H4 (cell line): ENCODE measurements at places on chromosomes 2 and 18. TPM values are rescaled to one million over a fixed set of nuclear protein-coding genes. Genes with fewer than 3 reads are reported as not detected.

DNA sequence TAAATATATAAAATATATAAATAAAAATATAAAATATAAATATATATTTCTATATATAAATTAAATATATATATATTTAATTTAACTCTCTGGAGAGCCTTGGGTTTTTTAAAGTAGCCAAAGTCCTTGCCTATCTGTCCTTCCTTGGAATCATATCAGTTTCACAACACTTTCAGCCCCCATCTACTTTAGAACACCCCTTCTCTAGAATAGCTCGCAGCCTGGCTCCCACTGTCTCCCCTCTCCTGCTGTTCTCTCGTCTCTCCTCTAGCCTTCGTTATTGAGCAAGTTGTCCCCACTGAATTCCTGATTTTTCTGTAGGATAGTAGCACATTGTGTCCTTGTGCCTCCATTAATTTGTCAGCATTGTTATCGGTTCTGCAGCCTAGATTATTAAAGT, 677.0 kb downstream of the RNF144A start:
- DNase-seq: no peak

DNA sequence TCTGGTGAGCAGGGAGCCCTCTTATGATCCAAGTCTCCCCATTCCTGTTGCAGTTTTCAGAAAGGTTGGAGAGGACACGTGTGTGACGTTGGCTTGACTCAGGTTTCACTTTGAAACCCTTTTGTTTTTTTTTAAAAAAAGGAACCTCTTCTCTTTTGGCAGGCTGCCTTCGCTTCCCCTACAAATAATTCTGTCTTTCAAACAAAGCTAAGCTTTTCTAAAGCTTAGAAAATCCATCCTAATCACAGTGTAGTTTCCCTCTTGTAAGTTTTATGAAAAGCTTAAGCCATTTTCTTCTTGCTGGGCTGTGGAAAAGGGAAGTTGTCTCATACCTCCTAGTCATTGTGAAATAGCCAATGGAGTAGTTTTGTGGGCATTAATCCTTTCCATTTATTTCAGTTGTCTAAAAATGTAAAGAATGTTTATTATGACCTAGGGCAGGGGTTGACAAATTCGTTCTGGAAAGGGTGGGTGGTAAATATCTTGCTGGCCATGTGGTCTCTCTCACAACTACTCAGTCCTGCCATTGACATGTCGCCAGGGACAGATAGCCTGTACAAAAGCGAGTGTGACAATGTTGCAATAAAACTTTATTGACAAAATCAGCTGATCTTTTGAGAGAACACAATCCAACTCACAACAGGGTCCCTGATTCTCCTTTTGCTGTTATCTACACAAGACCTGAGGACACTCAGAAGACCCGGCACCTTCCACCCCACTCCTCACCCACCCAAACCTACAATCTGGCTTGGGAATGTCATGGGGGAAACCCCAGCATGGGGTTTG, 878.8 kb downstream of the RNF144A start:
- DNase-seq: no peak

- DNase-seq: no peak
Measured at GRCh38 chr2:213766062-213766461, 481.8 kb downstream of the SPAG16 start.

GRCh38 chr2:219614076-219614860, 13.2 kb upstream of the SLC4A3 start:
- no peak for DNase-seq

DNA sequence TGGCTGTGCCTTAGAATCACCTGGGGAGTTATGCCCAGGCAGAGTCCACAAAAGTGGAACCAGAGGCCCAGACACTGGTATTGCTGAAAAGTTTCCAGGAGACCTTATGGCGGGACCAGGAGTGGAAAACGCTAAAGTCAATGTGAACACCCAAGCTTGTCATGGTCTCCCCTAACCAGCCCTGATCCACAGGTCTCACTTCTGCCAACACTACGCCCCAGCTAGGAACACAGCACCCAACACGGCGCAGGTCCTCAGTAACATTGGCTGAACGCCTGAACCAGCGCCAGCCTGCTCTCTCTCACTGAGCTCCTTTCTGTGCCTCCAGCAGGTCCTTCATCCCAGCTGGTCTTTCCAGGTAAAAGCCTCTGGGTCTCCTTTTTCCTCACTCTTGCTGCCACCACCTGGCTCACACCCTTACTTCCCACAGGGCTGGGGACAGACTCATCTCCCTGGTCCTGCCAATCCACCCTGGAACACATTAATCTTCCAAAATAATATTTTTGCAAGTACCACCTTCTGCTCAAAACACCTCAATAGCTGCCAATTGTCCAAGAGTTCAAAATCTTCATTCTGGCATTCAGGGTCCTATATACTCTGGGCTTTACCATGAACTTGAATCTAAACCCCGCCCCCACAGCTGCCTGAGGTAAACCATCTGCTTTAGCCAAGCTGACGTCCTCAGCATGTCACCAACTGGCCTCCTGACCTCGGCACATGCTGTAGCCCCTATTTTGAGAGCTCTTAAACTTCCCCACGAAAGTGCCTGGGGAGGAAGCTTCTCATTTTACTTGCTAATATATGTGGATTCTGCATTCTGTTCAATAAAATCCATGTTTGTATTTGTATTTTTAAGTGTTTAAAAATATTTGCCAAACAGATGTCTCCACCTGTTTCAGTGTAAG, 34.6 kb downstream of the ADCY3 start:
- no peak for DNase-seq

DNA sequence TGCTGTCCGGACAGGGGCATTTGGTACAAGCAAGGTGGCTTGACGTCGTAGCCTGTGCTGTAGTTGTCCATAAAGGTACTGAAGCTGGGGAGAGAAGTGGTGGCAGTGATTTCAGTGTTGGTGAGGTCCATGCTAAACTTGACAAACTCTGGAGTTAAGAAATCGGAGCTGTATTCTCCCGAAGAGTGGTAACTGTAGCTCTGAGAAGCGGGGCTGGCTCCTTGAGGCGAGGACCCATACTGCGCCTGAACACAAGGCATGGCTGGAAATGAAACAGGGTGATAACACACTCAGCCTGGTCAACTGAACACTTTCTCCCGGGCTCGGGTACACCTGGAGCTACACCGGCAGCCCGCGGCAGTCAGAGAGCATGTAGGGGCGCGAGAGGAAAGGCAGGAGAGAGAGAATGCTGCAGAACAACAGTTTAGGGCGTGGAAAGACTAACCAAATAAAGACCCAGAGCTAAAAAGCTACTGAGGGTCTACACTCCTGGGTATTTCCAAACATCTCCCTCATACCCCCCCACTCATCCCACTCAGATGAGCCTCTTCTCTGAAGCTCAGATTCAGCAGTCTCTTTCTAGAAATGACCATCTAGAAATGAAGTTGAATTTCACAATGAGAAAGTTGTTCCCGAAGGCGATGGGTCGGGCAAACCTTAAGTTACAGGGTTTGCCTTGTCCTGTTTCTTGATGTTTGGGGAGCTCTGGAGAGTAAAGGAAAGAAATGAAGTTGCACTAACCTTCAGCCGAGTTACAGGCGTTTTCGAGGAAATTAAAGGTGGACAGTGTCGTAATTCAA, 2.4 kb downstream of the NR4A2 start:
- DNase-seq: no peak

- DNase-seq: no peak
Measured at GRCh38 chr2:95353055-95353575, 49.4 kb upstream of the FAHD2A start.

DNA sequence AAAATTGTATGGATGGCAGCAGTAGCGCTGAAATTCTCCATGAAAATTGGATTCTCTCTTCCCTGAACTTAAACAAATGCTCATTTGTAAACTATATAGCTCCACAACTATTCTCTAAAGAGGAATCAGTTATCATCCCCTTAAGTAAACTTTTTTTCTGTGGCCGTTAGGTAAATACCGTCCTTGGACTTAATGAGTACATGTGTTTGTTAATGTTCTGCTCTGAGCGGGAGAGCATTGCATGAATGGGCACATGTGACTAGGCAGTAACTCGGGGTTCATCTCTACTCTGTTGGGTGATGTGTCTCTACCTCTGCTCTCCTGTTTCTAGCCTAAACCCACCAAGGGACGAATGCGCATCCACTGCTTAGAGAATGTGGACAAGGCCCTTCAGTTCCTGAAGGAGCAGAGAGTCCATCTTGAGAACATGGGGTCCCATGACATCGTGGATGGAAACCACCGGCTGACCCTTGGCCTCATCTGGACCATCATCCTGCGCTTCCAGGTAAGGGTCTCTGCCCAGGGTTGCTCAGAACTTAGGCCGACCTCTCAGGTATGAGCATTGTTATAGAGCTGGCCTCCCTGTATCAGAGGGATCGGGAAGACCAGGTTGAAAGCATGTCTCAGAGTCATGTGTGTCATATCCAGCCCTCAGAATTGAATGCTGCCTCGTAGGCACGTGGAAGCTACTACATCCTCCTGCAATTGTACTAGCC, 111.5 kb upstream of the EML6 start:
- DNase-seq: no peak

GRCh38 chr2:3178578-3179031, 199.0 kb downstream of the EIPR1 start:
- no peak for DNase-seq

DNA sequence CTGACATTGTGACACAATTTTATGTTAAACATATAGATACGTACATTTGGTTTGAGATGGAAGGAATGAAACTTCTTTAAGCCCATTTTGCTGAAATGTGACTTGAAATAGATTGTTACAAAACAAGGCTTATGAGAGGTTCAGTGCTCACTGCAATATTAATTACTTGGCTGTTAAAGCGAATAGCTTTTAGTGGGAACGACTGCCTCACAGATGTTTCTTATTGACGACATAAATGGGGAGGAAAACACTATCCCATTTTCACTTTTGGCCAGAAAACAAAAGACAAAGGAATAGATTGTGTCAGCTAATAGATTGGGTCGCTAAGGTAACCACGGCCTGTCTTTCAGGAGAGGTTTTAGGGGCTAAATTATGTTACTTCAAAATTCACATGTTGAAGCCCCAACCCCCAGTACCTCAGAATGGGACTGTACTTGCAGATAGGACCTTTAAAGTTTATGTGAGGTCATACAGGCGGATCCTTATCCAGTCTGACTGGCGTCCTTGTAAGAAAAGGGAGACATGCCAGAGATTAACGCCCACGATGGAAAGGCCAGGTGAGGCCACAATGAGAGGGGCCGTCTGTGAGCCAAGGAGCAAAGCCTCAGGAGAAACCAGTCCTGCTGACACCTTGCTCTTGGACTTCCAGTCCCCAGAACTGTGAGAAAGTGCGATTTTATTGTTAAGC, 10.8 kb downstream of the INPP1 start:
- no peak for DNase-seq

- no peak for DNase-seq
Measured at GRCh38 chr2:169395821-169396374, 33.6 kb upstream of the LRP2 start.

DNA sequence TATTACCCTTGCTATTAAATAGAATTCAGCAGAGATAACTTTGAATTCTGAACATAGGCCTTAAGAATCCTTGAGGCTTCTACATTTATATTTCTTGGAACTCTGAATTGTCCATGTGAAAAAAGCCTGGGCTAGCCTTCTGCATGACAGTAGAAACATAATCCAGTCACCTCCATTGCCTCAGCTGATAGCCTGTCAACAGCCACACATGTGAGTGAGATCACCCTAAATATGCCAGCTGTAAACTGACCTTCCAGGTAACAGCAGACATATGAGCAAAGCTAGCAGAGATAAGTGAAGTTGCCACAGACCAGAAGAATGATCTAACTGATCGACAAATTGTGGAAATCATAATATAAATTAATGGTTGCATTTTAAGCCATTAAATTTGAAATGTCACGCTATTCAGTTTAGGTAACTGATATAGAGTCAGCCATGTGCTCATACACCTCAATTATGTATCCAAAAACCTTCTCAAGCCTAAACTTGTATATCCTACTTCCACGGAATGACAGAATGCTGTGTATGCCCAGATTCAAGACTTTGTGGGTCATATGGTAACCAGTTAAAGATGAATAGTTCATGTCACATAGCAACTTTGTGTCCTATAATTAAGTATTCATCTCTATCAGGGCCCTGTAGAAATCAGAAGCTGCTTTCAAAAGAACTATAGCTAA, 48.1 kb upstream of the SETBP1 start:
- no peak for DNase-seq

DNA sequence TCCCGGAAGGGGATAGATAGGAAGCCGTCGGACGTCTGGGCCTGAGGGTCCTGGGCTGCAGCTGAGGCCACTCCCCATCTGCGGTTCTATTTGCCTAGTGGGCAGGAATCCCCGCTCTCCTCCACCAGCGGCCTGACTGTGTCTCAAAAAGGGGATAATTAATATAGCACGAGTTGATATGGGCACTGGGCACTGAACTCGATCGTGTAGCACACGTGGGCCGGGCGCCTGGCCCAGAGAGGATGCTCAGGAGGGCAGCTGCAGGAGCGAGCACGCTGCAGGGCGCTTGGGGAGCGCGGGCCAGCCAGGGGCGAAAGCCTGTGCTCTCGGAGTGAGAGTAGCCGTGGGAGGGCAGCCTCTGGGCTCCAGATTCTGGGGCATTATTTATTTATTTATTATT, 8.8 kb upstream of the GBX2 start:
- no peak for DNase-seq

GRCh38 chr2:216665717-216666116, 29.6 kb downstream of the IGFBP5 start:
- DNase-seq: no peak

DNA sequence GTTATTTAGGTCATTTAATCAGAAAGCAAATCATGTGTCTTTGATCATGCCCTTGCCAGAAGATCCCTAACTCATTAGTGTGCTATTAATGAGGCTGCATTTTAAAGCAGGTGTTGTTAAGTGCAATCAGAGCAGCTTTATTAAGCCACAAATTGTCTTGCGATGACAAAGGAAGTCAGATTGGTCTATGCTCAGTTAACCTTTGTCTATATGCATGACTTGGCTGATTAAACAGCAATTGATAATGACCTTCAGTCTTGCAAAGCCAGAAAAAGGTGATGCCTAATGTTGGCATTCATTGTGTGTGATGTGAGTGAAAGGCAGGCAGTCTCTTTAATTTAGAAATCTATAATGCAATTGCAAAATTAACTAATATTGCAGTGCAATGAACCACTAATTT, 166.9 kb downstream of the RND3 start:
- DNase-seq: no peak

GRCh38 chr2:121469356-121469755, 61.3 kb upstream of the RNU4ATAC start:
- no peak for DNase-seq

DNA sequence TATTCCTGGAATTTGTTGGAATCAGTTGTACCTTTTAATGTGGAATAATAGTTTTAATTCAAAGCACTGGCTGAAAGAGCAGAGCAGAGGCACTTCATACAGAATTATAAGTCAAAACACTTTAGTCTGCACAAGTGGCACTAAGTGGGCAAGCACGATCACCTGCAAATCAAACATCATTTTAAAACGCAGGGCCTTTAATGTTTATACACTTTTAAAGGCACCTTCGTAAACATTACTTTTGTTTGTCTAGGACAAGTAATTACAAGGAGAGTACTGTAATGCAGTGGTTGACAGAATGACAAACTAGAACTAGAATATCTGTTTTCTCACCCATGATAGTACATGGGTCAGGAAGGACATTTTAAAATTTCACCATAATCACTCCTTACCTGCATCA, 36.4 kb downstream of the LANCL1 start:
- no peak for DNase-seq

The RND3 gene
- total RNA-seq: 51.7 and 56.7 TPM in 2 replicates

The HOXD13 gene
- 3.1 and 4.8 TPM in 2 replicates for total RNA-seq

The GTF2A1L gene
- 0.60 TPM in 1 of 2 replicates, not detected in the other for total RNA-seq

The KCNE4 gene
- total RNA-seq: 2.4 and 2.8 TPM in 2 replicates

The TMEM214 gene
- 34.6 and 37.8 TPM in 2 replicates for total RNA-seq

The TUBA3E gene
- total RNA-seq: 0.10 TPM in 1 of 2 replicates, not detected in the other

The TUBB6 gene
- total RNA-seq: 126 TPM in 2 replicates

The DLGAP1 gene
- total RNA-seq: 0.06 TPM in 1 of 2 replicates, not detected in the other

The ASAP2 gene
- 10.4 and 13.7 TPM in 2 replicates for total RNA-seq

The RGPD3 gene
- total RNA-seq: not detected in 2 replicates

The FBXO15 gene
- 0.41 TPM in 1 of 2 replicates, not detected in the other for total RNA-seq

The PKP4 gene
- total RNA-seq: 11.6 and 19.4 TPM in 2 replicates

The TXNDC2 gene
- total RNA-seq: 0.29 and 0.55 TPM in 2 replicates

The SCG2 gene
- 0.62 and 1.1 TPM in 2 replicates for total RNA-seq
